ENCODE measurements at places on chromosomes 3 and 15. TPM values are rescaled to one million over a fixed set of nuclear protein-coding genes. Genes with fewer than 3 reads are reported as not detected.

GRCh38 chr3:184565421-184566211 lies 4.0 kb downstream of the EPHB3 start:
- H3K4me1 ChIP-seq: peaks cover 12% of the 10 kb centered on the region
- H3K36me3 ChIP-seq: no peaks in the 10 kb centered on the region
- no peak overlapping the region for H3K27ac ChIP-seq
- peaks cover 21% of the 10 kb centered on the region for H3K27me3 ChIP-seq

Gene TMEM108
- polyA plus RNA-seq: 0.16 TPM

- DNase-seq: no peak
- peaks cover 17% of the 10 kb centered on the region for H3K4me1 ChIP-seq
- H3K4me3 ChIP-seq: no peak overlapping the region
- H3K36me3 ChIP-seq: no peaks in the 10 kb centered on the region
- H3K27me3 ChIP-seq: peaks cover 56% of the 10 kb centered on the region
Measured at GRCh38 chr3:158097081-158097592, 9.1 kb downstream of the SHOX2 start.

DNA sequence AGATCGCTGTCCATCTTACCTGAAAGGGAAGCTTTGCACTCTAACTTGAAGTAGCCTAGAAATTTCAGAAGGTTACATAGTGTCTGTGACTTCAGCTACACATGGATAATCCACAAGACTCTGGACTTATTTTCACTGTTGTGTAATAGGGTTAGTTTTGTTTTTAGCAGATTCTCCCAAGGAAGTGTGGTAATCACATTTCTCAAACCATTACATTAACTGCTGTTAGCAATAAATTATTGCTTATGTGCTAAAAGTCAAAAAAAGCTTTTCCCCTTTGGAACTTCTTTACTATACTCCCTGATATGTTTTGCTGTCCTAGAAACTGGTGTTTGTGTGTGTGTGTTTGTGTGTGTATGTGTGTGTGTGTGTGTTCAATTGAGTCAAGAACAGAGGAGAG lies 351.8 kb upstream of the TPRG1 start:
- peaks cover 5% of the 10 kb centered on the region for H3K27me3 ChIP-seq
- H3K4me3 ChIP-seq: no peak overlapping the region
- H3K27ac ChIP-seq: no peak overlapping the region
- peaks cover 16% of the 10 kb centered on the region for H3K4me1 ChIP-seq
- no peak for DNase-seq

- H3K27ac ChIP-seq: no peak overlapping the region
- H3K4me3 ChIP-seq: no peak overlapping the region
- H3K27me3 ChIP-seq: peaks cover 4% of the 10 kb centered on the region
- DNase-seq: no peak
- no peaks in the 10 kb centered on the region for H3K36me3 ChIP-seq
Measured at GRCh38 chr3:115760716-115761115, 137.4 kb downstream of the GAP43 start.

- H3K4me1 ChIP-seq: no peaks in the 10 kb centered on the region
- DNase-seq: no peak
- H3K27ac ChIP-seq: no peak overlapping the region
- no peak overlapping the region for H3K4me3 ChIP-seq
Measured at GRCh38 chr15:39013262-39013661, 448.6 kb upstream of the RASGRP1 start.

GRCh38 chr3:70527026-70527425 lies 214.6 kb upstream of the MDFIC2 start:
- H3K4me3 ChIP-seq: no peak overlapping the region
- no peak for DNase-seq
- H3K27me3 ChIP-seq: peaks cover 3% of the 10 kb centered on the region
- H3K4me1 ChIP-seq: no peaks in the 10 kb centered on the region
- H3K36me3 ChIP-seq: no peaks in the 10 kb centered on the region

Gene GP9
- 12.8 TPM for polyA plus RNA-seq

Gene SLCO3A1
- 17.0 TPM for polyA plus RNA-seq

GRCh38 chr15:59722476-59722875 lies 33.4 kb upstream of the BNIP2 start:
- no peaks in the 10 kb centered on the region for H3K4me1 ChIP-seq
- H3K36me3 ChIP-seq: no peaks in the 10 kb centered on the region
- H3K27me3 ChIP-seq: peaks cover 2% of the 10 kb centered on the region
- no peak overlapping the region for H3K27ac ChIP-seq
- no peak for DNase-seq

- peaks cover 28% of the 10 kb centered on the region for H3K4me1 ChIP-seq
- peaks cover 4% of the 10 kb centered on the region for H3K36me3 ChIP-seq
- no peak overlapping the region for H3K4me3 ChIP-seq
- DNase-seq: no peak
Measured at GRCh38 chr3:38001456-38002081, 11.0 kb downstream of the VILL start.

Gene C3orf33
- 3.2 TPM for polyA plus RNA-seq

GRCh38 chr3:179093807-179094206 lies 22.2 kb upstream of the ZMAT3 start:
- no peaks in the 10 kb centered on the region for H3K4me1 ChIP-seq
- no peak for DNase-seq
- no peak overlapping the region for H3K27ac ChIP-seq
- H3K36me3 ChIP-seq: no peaks in the 10 kb centered on the region

DNA sequence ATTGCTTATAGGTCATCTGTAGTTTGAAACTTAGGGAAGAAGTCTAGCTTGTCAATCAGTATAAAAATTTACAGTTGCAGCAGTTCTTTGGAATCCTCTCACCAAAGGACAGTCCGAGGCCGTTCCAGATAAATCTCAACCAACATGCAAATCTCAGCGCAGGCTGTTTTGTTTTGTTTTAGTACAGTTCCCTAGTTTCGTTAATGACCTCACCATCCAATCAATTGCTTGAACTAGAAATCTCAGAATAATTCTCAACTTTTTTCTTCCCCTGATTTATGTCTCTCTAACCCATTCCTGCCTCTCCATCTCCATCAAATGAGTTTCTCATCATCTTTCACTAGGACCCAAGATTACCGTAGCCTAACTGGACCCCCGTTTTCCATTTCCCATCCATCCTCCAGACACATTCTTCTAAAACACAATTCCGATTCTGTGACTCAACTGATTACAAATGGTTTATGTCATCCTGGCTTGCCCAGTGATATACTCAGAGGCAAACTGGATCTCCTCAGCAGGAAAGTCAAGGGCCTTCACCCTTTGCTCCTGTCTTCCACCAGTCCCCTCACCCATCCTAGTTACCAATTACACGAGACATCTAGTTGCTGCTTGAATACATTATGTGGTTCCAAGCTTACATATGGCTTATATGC lies 1.3 kb downstream of the SMCO1 start:
- peaks cover 4% of the 10 kb centered on the region for H3K27me3 ChIP-seq
- H3K36me3 ChIP-seq: no peaks in the 10 kb centered on the region
- H3K4me3 ChIP-seq: no peak overlapping the region
- H3K27ac ChIP-seq: no peak overlapping the region
- DNase-seq: no peak

GRCh38 chr3:177057768-177058167 lies 139.5 kb downstream of the TBL1XR1 start:
- H3K36me3 ChIP-seq: no peaks in the 10 kb centered on the region
- peaks cover 34% of the 10 kb centered on the region for H3K4me1 ChIP-seq
- no peaks in the 10 kb centered on the region for H3K27me3 ChIP-seq
- no peak for DNase-seq

DNA sequence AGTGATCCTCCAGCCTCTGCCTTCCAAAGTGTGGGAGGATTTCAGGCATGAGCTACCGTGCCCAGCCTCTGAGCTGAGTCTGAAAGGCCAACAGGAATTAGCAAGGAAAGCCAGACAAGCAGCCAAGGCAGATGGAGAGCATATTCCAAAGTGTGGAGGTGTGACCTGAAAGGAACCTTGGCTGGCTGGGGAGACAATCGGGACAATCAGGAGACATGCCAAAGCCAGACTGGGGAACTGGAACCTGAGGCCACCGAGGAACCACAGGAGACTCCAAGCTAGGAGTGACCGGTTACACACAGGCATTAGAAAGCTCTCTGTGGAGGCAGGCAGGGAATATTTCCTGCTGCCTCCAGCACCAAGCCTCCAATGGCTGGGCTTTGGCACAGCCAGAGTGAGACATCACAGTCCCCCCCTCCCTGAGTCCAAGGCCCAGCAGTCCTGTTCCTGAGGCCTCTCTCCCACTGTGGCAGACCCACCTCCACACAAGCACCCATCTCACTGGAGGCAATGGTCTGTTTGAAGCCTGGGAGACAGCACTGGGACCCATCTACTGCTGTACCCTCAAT lies 4.5 kb upstream of the C15orf39 start:
- no peak overlapping the region for H3K4me3 ChIP-seq
- no peak overlapping the region for H3K27ac ChIP-seq
- DNase-seq: no peak
- no peaks in the 10 kb centered on the region for H3K36me3 ChIP-seq
- H3K4me1 ChIP-seq: peaks cover 35% of the 10 kb centered on the region

DNA sequence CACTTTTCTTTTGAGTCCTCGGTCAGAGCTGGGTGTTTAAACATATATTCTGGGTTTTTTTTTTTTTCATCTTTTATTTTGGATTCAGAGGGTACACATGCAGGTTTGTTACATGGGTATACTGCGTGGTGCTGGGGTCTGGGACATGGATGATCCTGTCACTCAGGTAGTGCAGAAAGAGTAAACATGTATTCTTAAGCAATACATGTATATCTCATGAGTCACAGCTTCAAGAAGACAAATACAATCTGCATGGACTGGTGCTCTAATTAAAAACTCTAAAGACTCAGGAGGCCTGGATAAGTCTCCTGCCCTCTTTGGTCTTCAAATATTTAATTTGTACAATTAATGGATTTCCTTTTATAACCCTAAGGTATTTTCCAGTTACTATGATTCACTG lies 50.6 kb upstream of the PHLDB2 start:
- no peak overlapping the region for H3K27ac ChIP-seq
- H3K4me1 ChIP-seq: no peaks in the 10 kb centered on the region
- DNase-seq: no peak
- H3K4me3 ChIP-seq: no peak overlapping the region
